ENCODE measurements at places on chromosomes 11 and 22.

GRCh38 chr11:91163619-91164451, 941.0 kb upstream of the CHORDC1 start:
- peak; percentile 27 for DNase-seq

DNA sequence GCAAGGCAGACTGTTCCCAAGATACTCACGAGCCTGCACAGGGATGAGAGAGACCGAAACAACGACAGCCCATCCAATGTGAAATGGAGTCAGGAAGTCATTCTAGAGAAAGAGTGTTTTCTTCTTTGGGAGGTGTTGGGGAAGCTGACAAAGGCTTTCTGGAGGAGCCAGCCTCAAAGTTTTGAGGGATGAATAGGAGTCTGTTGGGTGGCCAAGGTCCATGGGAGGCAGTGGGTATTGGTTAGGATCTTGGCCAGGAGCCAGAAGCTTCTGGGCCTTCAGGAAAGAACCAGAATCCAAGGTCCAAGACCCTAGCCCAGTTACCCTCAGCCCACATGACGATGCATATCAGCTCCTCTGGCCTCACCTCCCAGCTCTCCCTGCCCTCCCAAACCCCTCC, 59.9 kb upstream of the SHISAL1 start:
- DNase-seq = no peak

DNA sequence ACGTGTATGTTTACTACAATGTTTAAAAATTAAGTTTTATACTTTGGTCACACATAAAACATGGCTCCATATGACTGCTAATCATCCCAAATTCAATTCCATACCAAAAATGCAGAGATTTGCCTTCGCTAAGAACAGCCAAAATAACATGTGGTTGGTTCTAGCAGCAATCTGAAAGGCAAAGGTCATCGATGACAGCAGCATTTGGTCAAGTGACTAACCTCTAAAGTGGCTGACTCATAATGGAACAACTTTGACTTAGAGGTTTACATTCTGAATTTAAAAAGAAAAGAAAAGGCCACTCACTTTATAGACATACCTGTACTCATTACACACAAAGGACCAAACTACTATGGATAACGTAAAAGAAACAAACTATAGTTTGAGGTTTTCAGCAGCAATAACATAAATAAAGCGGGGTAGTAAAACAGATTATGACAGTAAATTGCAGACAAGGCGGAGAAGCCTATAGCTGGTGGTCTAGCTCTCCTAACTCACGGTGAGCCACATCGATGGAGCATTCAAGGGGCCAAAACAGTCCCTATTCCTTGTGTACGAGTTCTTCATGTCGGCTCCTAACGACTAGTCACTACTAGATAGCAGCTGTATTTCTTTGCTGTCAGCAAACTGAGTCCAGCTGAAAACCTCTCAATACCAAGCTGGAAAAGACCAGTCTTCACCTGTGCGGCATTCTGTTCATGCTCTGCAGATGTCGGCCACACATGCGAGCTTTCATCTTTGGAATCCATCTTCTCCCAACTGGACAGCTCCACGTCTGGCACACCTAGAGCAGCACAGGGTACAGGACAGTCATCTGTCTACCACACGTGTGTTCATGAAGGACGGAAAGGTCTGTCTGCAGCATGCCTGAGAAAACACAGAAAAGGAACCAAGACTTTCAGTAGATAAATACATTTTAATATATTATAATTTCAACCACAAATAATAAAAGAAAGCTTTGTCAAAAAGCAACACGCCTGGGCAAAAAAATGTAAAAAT, 42.1 kb downstream of the PRDM10 start:
- DNase-seq = no peak

DNA sequence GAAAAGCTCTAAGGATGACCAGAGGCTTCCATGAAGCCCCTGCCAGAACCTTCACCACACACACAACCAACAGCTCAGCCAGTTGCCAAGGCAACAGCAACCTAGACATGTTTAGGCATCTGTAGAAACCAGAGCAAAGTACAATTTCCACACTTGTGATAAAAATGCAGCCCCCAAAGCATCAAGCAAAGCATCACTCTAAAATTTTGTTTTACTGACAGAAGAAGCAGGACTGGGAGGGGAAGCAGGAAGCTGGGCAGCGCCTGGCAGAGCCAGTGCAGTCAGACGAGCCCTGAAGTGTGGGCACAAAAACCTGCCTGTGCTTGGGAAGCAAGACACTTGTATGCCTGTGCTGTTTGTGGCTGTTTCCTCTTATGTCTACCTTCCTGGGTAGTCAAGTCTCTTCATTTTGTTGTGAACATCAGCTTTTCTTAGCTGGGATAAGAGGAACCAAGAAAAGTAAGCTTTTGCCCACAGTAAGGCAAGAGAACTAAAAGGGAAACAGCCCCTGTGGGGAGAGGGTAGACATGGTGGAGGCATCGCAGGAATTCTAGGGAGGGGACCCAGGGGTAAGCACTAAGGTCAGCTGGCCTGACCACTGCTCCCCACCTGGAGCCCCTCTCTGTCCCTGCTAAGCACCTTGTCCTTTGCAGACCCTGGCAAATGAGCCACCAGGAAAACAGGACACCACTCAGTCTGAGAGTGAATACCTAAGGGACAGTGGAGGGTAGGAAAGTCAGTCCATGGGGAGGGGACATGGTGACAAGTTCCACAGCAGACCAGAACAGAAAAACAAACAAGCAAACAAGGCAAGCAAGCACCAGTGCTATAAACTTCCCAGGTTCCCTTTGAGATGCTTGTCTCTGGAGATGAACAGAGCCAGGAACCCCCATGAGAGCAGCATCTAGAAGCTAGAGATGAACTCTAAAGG, 13.4 kb downstream of the PACSIN2 start:
- no peak for DNase-seq

- DNase-seq = no peak
These were observed 627.6 kb downstream of the NTM start for GRCh38 chr11:131998020-131998419.

All from NCI-H774 (cell line).